ENCODE measurements at places on chromosomes 12 and 14. TPM values are rescaled to one million over a fixed set of nuclear protein-coding genes. Genes with fewer than 3 reads are reported as not detected.

The PSMB11 gene
- polyA plus RNA-seq, result not detected

The KCNC2 gene
- polyA plus RNA-seq, result 0.28 TPM

The KIAA0586 gene
- 15.7 TPM for polyA plus RNA-seq

DNA sequence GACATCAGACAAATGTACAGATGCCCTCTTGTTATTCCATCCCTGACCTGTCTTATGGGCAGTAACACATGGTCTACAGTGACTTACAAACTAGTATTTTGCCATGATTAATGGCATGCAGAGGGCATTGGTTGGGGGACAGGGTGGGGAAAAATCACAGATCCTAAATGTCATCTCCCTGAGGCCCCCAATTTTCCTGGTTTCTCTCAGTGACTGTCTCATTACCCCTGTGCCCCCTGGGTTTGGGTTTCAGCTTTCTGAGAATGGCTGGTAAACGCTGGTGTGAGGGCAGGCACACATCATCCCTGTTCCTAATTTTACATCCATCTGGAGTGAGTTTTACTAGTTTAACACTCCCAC, 10.1 kb downstream of the KRT76 start:
- no peak for DNase-seq

- DNase-seq, result no peak
Observed at GRCh38 chr12:46523446-46523845, 150.9 kb upstream of the SLC38A2 start.

Measured in muscle of leg (tissue), 16 donors.